ENCODE measurements at places on chromosomes 4 and X.

DNA sequence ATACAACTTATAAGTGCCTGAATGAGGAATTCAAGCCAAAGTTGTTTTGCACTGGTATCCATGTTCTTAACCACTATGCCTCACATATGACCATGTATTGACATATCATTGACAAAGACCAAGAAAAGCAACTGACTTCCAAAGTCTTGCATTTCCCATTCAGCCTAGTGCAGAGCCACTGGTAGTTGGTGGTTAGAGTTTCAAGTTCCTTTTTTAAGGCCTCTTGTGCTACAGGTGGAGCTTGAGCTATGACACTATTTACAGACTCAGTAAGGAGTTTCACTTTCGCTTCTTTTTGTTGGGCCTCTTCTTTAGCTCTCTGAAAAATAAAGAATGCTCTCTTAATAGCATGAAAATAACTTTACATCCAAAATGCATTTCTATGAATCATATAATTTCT is 763.0 kb downstream of the DMD start:
- DNase-seq = no peak

GRCh38 chr4:77344784-77345183 is 187.8 kb downstream of the CCNG2 start:
- no peak for DNase-seq

DNA sequence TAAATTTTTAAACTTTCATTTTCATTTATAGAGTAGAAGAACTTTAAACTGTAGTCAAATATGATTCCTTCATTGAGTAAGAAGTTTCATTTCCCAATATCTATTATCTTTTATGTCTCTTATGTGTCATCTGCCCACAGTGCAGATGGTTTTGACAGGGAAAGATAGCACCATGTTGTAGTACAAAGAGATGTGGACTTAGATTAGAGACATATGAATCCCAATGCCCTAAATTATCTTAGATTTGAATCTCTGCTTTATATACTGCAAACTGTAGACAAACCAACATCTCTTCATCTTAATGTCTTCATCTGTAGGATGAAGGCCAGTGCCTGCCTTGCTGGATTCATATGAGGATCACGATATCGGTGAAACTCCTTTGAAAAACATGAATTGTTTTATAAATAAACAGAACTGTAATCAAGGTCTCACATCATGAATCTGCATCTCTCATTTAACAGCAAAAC is 217.5 kb downstream of the BANK1 start:
- no peak for DNase-seq

- DNase-seq = no peak
Observed at GRCh38 chr4:88138561-88138960, 19.9 kb downstream of the ABCG2 start.

GRCh38 chr4:151921811-151922210 is 161.0 kb upstream of the GATB start:
- DNase-seq = no peak

DNA sequence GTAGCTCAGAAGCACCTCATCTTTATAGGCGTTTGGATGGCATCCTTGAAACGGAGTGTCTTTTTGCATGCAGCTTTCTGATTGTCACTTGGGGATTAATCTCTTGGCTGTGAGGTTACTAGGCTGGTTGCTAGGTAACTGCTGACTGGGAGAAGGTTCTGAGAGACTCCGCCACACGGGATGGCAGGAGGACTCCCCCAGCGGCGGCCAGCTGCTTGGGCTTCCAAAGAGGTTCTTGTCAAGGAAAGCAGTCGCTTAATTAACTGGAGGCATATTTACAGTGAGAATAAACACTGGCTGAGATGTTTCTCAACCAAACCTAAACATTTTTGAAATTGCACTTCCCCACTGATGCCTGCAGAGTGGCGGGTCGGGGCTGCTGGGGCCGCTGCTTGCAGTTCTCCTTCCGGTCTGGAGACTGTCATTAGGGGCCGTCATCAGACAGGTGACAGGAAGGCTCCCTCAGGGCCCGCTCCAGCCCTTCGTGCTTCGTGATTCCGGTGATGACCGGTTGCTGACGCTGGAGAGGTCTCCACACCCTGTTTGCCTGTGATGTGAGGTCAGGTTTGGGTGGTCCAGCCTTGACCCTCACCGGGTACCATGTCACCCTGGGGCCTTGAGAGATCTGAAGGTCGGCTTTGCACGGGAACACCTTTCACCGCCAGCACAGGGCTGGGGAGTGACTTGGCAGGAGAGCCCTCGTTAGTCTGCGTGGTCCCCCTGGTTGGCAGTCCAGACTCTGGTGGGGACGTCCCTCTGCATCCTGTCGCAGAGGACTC is 9.1 kb downstream of the NSG1 start:
- peak; percentile 17 for DNase-seq

DNA sequence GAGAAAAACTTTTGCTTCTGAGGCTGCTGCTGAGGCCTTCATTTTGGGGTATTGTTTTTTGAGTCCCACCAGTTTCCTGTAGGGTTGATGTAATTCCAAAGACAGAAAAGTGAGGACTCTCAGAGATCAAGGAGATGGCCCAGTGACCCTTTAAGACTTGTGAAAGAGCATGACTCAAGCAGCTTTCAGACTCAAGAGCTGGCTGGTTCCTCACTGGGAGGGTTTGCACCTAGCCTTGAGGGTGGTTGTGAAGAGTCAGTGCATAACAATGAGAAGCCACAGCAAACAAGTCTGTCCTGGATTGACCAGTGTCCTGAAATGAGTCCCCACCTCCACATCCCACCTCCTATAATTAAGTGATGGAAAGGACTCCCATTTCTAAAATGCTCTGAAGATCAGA is 89.2 kb downstream of the NHS start:
- no peak for DNase-seq

DNA sequence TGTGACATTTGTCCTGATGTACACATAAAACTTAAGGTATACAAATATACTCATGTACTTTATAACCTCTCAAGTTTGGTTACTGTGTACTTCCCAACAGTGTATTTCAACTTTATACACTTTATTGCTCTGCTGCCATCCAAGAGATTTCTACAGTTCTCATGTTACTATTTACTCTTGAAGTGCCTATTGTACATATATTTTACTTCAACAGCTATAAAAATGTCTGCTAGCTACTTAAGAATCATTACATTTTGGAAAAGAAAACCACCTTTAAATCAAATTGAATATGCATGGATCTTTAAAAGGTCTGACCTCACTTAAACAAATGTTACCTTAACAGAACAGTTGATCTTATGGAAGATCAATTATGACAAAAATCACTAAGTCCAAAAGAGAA is 1056.4 kb downstream of the ADGRL3 start:
- DNase-seq = no peak

- no peak for DNase-seq
Observed at GRCh38 chr4:5710961-5711478, at the start of gene EVC. Gene EVC (plus strand): TSS chr4:5711201. CDS start chr4:5711381, 180 bp downstream.

DNA sequence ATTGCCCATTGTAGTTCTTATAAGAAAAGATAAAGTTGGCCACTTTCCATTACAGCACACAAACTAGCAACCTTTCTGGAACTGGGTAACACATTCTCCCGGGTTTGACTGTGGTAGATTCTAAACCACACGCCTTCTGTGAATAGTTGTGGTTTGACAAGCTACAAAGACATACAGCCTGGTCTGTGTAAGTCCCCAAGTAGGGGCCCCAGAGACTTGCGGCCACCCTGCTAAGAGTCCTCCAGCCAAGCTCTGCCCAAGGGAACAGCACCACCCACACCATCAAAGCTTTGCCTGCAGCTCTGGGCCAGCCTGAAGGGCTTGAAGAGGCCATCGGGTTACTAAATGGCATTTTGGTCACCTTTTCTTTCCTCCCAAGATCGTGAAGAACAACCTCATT is 203.4 kb downstream of the MAML3 start:
- no peak for DNase-seq

- DNase-seq = no peak
Observed at GRCh38 chr4:105527081-105527480, 25.3 kb upstream of the ARHGEF38 start.

- DNase-seq = no peak
Observed at GRCh38 chr4:39814403-39815185, 116.7 kb downstream of the UBE2K start.

DNA sequence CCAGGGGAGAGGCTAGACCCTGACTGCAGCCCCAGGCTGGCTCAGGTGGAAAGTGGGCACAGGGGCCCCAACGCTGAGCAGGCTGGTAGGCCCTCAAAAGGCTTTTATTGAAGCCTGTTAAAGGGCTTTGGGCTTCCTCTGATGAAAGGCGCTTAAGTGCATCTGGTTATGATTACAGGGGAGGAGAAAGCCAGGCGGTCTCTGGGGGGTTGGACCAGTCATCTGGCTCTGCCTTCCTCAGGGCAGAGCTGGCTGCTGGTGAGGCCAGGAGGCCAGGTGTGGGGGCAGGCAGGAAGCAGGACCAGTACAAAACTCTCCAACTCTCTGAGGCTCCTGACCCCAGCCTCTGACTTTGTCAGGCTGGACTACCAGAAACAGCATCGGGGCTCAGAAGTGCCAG is 68.8 kb upstream of the BCOR start:
- peak; percentile 77 for DNase-seq

DNA sequence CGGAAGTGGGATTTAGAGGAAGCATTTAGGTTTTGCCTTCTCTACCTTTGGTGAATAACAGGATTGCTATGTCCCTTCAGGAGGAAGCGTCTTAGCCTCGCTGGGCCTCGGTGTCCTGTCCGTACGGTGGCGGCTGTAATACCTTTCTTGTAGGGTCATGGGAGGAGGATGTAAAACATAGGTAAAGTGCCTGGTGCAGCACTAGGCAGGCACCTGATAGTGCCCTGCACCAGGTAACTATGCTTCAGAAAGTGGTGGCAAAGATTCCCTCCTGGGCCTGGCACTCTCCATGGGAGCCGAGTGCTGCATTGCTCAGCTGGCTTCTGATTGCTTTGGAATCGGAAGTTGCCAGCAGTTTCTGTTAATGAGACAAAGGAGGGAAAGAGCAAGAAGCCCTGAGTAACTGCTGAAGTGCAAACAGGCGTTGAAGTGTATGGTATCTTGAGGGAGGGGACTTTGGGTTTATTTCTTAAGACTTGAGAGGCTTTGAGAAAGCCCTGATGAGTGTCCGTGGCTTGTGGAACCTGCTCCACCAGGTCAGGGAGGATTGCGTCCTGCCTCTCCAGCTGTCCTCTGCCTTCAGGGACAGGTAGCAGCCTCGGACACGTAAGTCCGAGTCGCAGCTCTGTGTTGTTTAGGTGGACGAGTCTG is 45.8 kb downstream of the TBC1D14 start:
- DNase-seq = no peak

GRCh38 chr4:123609829-123610228 is 213.2 kb downstream of the SPRY1 start:
- no peak for DNase-seq

GRCh38 chr4:145912376-145912775 is 26.2 kb downstream of the ZNF827 start:
- no peak for DNase-seq

DNA sequence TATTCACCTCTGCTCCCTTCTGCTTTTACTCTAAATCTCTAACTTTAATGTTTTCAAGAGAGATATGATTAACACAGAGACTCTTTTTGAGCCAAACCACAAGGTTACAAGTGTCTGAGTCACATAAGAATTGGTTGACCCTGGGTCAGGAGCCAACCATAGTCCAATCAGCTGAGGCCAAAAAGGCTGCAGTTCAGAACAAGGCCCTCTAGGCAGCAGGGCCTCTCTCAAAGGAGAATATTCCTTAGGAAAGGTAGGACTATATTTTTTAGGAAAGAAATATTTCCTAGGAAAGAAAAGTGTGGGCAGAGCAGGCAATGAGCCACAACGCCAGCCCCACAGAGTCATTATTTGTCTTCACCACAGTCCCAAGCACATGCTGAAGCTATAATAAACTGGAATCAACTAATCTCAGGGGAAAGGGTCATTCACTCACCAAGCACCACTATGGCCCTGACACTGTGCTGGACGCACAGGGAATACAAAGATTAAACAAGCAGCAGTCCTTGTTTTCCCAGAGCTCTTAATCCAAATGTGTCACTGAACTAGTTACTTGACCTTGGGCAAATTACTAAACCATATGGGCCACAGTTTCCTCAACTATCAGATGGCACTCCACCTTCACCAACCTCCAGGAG is 2.2 kb downstream of the ATP8A1 start:
- no peak for DNase-seq

GRCh38 chr4:13966231-13967195 is 339.0 kb upstream of the BOD1L1 start:
- no peak for DNase-seq

DNA sequence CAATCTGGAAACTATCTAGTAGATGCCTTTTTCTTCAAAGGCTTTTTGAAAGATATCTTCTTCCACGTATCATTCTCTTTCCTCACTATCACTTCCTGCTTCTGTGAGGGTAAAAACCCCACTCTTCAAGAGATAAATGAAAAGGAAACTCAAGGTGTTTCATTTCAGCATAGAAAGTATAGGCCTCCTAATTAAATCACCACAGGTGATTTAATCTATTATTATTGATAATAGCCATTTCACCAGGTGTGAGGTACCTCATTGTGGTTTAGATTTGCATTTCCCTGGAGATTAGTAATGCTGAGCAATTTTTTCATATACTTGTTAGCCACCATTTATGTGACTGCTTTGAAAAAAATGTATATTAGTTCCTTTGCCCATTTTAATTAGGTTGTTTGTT is 92.0 kb upstream of the EMCN start:
- no peak for DNase-seq

DNA sequence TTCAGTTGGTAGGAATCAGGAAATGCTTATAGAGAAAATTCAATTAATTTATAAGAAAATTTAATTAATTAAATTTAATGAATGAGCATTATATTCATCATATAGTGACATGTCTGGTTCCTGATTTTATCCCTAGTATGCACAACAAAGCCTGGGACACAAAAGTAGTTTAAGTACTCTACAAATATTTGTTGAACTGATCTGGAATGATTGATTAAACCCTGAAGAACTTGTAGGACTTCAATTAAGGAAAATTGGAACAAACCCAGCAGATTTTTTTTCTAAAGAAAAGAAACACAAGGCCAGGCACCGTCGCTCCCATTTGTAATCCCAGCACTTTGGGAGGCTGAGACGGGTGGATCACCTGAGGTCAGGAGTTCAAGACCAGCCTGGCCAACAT is 4.5 kb upstream of the APELA start:
- DNase-seq = no peak

- no peak for DNase-seq
Observed at GRCh38 chr4:2472187-2472586, 3.3 kb downstream of the RNF4 start.

GRCh38 chr4:56671860-56672259 is 9.2 kb downstream of the HOPX start:
- DNase-seq = no peak

- no peak for DNase-seq
Observed at GRCh38 chrX:118108304-118108703, 8.3 kb downstream of the KLHL13 start.

GRCh38 chr4:104848597-104849225 is 298.0 kb upstream of the TET2 start:
- DNase-seq = no peak

- DNase-seq = no peak
Observed at GRCh38 chr4:69591364-69591763, 48.1 kb downstream of the UGT2A2 start.

DNA sequence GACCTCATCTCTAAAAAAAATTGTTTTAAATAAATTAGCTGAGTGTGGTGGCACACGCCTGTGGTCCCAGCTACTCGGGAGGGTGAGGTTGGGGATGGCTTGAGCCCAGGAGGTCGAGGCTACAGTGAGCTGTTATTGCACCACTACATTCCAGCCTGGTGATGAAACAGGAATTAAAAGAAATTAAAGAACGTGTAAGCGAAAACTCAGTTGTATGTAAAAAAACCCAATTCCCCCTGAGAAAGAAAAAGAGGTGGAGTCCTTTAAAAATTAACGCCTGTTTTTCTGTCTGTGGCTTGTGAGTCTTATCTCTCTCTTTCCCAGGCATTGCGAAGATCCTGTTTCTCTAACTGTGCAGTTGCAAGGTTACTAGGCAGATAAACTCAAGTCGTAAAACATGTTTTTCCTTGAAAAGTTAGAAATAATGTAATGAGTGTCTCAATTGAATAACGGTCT is 22.1 kb downstream of the EPGN start:
- DNase-seq = no peak

Data from NCI-H1092 (cell line).